ENCODE measurements at places on chromosomes 4 and X. TPM values are rescaled to one million over a fixed set of nuclear protein-coding genes. Genes with fewer than 3 reads are reported as not detected.
A peak's percentile ranks its signal among the peaks of the same experiment; 100 is the strongest.

The TMSB15B gene
- not detected for total RNA-seq

DNA sequence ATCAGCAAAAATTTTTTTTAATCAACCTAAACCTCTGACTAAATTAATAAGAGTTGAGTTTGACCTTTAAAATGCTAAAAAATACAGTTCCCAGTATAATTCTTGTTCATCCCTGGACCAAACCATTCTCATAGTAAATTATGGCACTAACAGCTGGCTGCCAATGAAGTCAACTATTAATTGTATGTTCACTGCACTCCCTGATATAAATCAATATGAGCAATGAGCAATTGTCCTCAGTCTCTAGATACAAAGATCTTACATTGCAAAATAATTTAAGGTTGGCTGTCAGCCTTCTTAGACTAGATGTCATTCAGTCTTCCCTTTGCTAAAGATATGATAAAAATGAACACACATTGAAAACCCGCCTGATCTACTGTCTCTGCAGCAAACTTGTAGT is 39.3 kb downstream of the NKX6-1 start:
- no peak for DNase-seq

The RRH gene
- not detected for total RNA-seq

The GLRA2 gene
- total RNA-seq, result not detected

DNA sequence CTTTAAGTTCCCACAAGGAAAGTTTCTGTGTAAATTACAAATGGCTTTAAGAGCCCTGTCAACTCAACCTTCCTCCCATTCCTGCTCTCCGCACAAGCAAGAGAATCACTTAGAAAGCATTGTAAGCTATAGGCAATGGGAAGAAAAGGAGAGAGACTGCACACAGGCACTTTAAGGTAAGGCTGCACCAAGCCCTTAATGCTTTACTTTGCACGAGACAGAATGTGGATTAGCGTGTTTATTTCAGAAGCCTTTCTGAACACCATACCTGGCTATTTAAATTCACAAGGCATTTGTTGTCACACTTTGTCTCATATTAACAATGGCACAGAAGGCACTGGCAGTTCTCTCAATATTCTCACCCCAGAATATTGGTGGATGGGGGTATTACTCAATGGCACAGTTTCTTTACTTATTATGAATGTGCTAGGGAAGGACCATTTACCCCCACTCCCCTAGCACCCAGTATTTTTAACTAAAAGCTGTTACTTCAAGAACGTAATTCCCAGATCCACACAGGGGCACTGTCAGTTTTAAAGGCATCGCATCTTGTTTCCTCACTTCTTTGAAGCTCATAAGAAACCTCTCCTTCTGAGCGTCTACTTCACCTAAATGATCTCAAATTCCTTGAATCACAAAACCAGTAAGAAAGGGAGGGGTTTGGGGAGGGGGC is 150.0 kb downstream of the MAML3 start:
- no peak for DNase-seq

- DNase-seq, result no peak
Observed at GRCh38 chr4:119139822-119140252, 4.2 kb downstream of the MYOZ2 start.

The RPL36A gene
- 102 TPM for total RNA-seq

DNA sequence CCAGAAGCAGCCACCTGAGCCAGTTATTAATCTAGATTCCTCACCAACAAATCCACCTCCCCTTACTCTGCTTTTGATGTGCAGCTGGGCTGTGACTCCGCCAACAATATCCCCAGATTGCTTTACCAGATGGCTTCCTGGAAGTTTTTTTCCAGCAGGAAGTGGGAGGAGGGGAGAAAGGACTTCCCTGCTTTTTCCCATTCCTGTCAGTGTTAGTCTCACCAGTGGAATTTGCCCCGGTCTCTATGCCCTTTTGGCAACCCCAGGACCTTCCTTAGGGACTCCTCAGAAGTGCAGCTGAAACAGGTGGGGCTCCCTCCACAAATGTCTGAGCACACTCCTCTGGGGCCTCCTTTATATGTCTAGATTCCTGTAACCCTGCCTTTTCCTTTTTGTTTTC is 465.2 kb upstream of the IGFBP7 start:
- no peak for DNase-seq

The PLAC8 gene
- total RNA-seq, result 0.95 TPM

GRCh38 chr4:98283219-98284189 is 22.3 kb downstream of the RAP1GDS1 start:
- DNase-seq, result no peak

The HSFX2 gene
- 1.8 TPM for total RNA-seq

- DNase-seq, result no peak
Observed at GRCh38 chrX:131634900-131635299, 91.0 kb downstream of the OR13H1 start.

The MTMR8 gene
- total RNA-seq, result 0.71 TPM

- no peak for DNase-seq
Observed at GRCh38 chrX:100905620-100906019, 23.1 kb downstream of the XKRX start.

The TMSB15A gene
- 0.43 TPM for total RNA-seq

- DNase-seq, result no peak
Observed at GRCh38 chr4:35506161-35506560, 738.2 kb downstream of the ARAP2 start.

DNA sequence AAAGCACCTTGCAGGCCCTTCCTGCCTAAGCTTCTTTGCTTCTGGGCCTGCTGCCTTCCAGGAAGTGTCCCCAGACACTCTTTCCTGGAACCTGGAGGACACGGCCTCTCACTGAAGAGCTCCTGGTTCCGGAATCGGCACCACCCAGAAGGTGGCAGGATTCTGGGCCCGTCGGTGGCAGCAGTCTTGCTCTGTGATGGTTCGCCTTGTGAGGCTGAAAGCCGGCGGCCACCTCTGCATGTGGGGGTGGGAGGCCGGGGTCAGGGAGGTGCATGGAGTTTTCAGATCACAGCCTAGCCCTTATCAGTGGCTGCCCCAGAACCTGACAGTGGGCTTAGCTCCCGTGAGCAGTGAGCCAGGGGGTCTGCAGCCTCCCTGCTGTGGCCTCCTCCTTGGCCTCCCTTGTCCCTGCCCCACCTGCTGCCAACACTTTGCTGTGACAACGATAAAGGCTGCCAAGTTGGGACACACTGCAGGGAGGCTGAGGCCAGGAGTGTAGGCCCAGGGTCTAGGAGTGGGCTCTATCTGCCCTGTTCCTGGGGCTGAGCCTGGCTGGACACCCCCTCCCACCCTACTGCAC is 30.8 kb upstream of the GPR78 start:
- DNase-seq, result no peak

DNA sequence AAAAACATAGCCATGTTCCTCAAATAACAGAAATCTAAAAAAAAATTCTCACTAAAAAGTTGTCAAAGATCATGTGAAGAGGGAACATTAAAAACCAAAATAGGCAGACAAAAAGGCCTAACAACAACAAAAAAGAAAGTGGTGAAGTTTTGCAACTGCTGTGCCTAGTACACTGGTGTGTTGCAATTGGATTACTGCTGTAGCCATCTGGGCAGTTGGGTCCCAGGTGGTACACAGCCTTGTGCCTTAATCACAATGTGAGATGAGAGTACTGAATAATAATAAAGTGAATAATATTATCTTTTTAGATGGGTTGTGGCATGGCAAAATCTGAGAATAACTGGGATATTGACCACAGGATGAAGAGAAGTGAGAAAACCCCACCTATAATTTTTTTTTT is 12.0 kb downstream of the C4orf54 start:
- no peak for DNase-seq

- no peak for DNase-seq
Observed at GRCh38 chrX:38890963-38891362, 89.7 kb downstream of the MID1IP1 start.

DNA sequence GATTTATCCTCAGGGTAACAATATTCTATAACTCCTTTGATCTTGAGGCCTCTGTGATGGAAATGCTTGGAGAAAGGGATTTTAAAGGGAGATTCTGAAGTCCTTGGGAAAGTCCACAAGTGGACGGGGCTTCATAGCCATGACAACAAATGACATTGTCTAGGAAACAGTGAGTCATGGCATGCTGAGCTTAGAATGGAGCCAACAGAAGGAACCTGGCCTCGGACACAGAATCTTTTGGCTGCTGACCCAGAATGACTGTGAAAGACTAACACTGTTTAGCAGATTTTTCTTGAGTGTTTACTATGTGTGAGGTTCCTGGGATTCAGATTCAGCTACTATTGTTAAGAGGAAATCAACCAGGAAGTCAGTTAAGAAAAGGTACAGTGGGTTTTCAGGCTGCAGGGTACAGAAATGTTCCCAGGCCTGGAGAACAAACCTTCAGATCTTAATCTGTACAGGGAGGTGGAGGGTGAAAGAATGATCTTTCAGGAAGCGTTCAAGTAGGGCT is 18.1 kb upstream of the CXCL2 start:
- DNase-seq, result peak; percentile 38

GRCh38 chrX:29071525-29072320 is 484.5 kb downstream of the IL1RAPL1 start:
- no peak for DNase-seq

DNA sequence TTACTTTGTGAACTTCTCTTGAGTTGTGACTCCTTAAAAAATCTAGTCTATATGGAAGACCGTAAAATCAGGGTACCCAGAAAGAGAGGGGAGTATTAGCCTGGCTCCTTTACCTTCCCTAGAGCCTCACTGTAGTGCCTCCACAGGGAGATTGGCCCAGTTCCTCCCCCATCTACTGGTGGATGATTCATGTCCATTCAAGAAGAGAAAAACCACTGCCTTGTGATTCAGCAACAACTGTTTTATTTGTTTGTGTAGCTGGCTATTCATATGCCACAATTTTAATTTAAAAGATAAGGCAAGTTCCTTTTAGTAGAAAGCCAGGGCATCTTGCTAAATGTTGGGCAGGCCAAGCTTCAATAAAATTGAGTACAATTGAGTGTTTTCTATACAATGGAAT is 221.8 kb upstream of the KCNIP4 start:
- DNase-seq, result no peak

The GC gene
- 0.30 TPM for total RNA-seq

- no peak for DNase-seq
Observed at GRCh38 chr4:13092702-13093101, 391.4 kb downstream of the RAB28 start.

Measured in psoas muscle (tissue), 8 donors.